ENCODE measurements at places on chromosomes 5 and 9. TPM values are rescaled to one million over a fixed set of nuclear protein-coding genes. Genes with fewer than 3 reads are reported as not detected.

The CDH10 gene
- not detected for total RNA-seq

The RACK1 gene
- 1,749 TPM for total RNA-seq

The OMD gene
- total RNA-seq: not detected

The SLC25A46 gene
- 45.0 TPM for total RNA-seq

The IL3 gene
- 1.6 TPM for total RNA-seq

The GPR150 gene
- 1.7 TPM for total RNA-seq

The PPP2CA gene
- total RNA-seq: 146 TPM

The IL5 gene
- total RNA-seq: 2.6 TPM

The ZFP37 gene
- total RNA-seq: 0.81 TPM

The CRHBP gene
- total RNA-seq: 0.43 TPM

The IFNA2 gene
- total RNA-seq: not detected

Measured in activated CD4-positive, alpha-beta memory T cell treated with anti-CD3 and anti-CD28 coated beads, Interleukin-2, amount 10 ng/mL, durations not matched to agents 7 days and 5 days (primary cell).